ENCODE measurements at places on chromosomes 7 and 10.
A peak's percentile ranks its signal among the peaks of the same experiment; 100 is the strongest.

DNA sequence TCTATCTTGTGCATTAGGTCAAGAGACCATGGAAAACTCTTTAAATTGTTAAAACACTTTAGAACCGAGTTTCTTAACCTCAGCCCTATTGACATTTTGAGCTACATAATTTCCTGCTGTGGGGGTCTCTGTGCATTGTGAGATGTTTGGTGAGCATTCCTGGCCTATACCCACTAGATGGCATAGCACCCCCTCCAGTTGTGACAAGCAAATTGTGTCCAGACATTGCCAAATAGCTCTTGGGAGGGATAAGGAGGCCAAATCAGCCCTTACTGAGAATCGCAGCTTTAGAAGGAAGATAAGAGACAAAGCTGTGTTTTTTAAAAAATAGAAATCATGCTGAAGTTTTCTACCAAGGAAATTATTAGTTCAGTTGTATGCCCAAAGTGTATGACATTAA is 1158.5 kb upstream of the C7orf33 start:
- DNase-seq = no peak

GRCh38 chr10:80437227-80437626 is 16.9 kb upstream of the TSPAN14 start:
- no peak for DNase-seq

GRCh38 chr10:55410415-55410885 is 609.4 kb upstream of the PCDH15 start:
- no peak for DNase-seq

DNA sequence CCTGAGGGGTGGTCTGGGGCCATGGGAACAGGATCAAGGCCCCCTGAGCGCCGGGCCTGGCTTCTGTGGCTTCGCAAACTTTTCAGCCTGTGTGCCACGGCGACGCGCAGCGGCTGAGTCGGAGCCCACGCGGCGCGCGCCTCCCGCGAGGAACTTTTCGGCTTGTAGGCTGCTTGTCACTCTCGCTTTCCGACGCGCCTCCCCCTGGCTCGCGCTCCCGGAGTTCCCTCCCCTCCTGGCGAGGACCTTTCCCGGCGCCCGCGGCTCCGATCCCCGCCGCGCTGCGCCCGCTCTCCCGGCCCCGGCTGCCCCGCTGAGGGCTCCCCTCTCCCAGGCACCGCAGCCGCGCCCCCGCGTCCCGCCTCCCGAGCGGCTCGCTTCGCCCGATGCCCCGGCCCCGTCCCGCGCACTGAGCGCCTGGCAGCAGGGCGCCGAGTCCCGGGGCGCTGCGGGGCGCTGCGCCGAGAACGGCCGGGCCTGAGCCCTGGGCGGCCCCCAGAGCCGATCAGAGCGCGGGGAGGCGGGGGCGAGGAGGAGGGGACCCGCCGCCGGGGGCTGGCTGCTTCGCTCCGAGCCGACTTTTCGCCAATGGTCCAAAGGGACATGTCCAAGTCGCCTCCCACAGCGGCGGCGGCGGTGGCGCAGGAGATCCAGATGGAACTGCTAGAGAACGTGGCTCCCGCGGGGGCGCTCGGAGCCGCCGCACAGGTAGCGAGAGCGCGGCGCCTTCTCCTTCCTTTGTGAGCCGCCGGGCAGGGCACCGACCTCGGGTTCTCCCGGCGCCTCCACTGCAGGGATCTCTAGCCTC is at the start of gene CACNB2:
CACNB2 (plus strand) TSS at position 276 of the 808 bp plus-strand sequence.
- DNase-seq = no peak

- DNase-seq = no peak
Observed at GRCh38 chr10:84007482-84007881, 131.8 kb upstream of the GHITM start.

- DNase-seq = no peak
Observed at GRCh38 chr7:468681-469562, 50.7 kb downstream of the PDGFA start.

DNA sequence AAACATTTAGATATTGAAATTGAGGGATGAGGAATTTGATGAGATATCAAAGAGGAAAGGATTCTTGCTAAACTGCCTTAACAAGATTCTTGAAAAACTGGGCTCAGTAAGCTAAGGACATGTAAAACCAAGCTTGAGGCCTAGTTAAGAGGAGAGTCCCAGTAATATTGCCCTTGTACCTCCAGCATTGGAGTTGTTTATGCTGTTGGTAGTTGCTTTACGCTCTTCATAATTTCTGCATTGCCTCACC is 156.1 kb upstream of the TRIM24 start:
- DNase-seq = no peak

DNA sequence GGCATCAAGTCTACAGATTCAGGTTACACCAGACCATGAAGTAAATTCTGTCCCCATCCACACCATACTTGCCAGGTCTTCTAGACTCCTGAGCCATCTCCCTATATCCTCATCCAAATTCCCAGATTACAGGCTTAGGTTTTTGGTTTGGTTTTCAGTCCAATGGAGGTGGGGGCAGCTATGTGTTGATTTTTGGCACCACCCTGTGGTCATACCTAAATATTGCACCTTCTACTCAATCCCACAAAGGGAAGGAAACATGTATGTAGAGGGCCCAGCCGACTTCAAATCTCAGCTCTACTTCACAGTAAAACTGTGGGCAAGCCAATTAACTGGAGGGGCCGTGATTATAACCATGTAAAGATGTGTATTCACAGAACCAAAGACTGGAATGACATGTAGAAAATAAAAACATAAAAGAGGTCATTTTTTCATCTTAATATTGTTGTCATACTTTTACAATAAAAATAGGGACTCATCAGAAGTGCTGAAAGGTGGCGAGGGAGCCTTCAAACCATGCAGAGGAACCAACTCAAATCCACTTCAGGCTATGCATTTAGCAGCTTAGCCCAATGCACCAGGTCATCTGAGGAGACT is 19.8 kb downstream of the ERCC6 start:
- no peak for DNase-seq

- DNase-seq = no peak
Observed at GRCh38 chr10:103238506-103239252, 7.0 kb upstream of the RPEL1 start.

DNA sequence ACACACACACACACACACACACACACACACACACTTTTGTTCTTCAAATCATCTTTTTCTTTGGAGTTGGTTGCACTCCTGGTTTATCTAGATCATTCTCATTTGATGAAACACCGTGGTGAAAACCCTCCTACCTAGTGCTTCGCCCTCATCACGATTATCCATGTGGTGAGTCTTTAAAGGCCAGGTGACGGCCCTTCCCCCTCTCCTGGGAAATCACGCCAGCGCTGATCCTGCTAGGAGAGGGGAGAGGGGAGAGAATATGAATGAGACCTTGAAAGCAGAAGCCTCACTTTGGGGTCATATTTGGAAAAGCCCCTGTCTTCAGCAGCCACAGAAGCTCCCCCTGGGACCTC is 103.9 kb upstream of the LRRC4 start:
- DNase-seq = no peak

DNA sequence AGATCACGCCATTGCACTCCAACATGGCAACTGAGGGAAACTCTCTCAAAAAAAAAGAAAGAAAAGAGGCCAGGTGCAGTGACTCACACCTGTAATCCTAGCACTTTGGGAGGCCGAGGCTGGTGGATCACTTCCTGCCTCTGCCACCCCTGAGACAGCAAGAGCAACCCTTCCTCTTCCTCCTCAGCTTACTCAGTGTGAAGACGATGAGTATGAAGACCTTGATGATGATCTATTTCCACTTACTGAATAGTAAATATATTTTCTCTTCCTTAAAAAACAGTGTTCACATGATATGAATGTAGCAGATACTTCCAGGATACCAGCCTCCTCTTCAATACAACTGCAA is 2.1 kb upstream of the ZKSCAN1 start:
- DNase-seq = no peak

DNA sequence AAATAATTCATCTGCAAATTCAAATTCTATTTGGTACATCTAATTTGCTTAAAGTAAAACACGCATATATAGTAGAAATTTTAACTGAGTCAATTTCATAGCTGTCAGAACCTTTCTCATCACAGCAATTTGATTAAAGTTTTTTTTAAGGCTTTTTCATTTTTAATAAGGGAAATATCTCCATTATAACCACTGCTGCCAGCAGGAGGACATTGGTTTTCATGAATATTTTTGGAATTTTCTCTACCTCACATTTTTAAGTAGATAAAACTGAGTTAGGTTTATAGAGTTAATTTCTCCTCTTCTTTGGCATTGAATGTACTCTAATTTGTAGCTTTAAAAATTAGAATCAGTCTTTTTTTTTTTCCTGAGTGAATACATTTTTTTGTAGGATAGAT is 82.2 kb downstream of the ST7 start:
- DNase-seq = no peak

DNA sequence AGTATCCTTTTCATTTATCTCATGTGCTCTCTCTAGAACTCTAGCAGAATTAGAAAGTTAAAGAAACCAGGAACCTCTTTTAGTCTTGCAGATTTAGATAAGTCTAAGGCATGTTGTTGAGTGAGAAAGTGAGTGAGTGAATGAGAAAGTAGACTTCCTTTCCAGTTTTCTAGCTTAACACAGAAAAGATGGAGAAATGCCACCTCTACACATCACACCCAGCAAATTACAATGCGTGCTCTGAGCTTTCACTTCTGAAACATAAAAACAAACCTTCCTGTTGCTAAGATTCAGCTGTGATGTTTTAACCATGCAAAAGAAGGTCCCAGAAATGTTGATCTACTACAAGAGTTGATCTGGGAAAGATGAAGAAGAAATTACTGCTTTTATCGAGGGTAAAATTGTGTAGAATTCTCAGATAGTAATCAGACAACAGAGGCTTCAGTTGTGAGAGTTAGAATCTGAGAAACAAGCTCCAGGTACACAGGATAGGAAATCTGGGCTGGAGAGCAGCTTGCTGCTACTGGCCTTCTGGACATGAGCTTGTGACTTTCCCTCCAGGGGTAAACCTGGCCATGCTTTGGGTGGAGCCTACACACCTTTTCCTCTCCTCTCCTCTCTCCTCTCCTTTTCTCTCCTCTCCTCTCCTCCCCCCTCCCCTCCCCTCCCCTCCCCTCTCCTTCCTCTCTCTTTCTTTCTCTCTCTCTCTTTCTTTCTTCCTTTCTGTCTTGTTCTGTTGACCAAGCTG is 4.6 kb downstream of the CYP3A5 start:
- no peak for DNase-seq

- DNase-seq = no peak
Observed at GRCh38 chr10:97101166-97101940, 84.4 kb downstream of the SLIT1 start.

- DNase-seq = no peak
Observed at GRCh38 chr7:37289781-37290180, 158.9 kb downstream of the ELMO1 start.

DNA sequence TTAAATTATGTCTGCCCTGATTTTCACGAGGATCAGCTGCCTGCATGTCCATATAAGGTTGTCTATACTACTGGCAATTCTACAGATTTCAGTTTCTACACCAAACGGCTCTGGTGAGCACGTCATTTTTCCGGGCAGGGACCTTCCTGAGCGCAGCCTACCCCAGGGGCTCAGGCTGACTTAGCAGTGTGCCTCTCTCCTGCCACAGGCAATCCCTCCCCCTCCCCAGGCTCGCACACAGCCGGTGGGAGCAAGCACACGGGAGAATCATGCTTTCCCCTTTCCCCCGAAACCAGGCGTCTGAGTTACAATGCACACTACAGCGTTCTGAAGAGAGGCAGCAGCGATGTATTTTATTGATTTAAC is 1.7 kb downstream of the KLF6 start:
- DNase-seq = peak; percentile 49

GRCh38 chr7:15582773-15583172 is 21.0 kb upstream of the AGMO start:
- no peak for DNase-seq

DNA sequence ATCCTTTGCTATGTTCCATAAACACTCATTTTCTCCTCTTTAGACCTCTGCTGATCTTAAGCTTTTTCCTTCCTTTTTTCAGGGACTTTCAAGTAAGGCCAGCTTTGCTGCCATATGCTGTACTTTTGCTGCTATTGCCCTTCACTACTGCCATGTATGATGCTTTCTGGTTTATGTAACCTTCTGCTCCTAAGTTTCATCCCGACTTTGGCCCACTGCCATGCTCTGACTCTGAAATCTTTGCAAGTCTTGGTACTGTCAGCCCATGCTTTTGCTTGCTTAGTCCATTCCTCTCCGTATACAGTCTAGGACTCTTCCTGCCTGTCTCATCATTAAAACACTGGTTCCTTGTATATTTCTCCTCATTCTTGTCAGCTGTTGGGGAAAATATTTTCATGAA is 152.4 kb downstream of the RNF133 start:
- no peak for DNase-seq

- no peak for DNase-seq
Observed at GRCh38 chr10:104268405-104268712, 625 bp upstream of the GSTO2 start.

DNA sequence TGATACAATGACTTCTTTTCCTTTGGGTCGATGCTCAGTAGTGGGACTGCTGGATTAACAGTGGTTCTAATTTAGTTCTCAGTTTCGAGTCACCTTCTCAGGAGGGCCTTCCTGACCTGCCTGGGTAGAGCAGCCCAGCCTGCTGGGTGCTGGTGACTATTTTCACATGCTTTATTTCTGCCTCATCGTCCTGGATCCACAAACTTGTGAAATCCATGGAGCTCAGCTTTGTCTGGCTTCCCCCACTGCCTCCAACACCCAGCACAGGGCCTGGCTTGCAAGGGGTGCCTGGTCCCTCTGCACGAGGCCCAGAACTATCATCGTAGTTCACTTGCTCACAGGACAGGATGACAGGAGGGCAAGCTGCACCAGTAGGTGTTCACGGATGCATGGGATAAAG is 46.9 kb downstream of the SPOCK2 start:
- no peak for DNase-seq
